ENCODE measurements at places on chromosomes 4 and X.

DNA sequence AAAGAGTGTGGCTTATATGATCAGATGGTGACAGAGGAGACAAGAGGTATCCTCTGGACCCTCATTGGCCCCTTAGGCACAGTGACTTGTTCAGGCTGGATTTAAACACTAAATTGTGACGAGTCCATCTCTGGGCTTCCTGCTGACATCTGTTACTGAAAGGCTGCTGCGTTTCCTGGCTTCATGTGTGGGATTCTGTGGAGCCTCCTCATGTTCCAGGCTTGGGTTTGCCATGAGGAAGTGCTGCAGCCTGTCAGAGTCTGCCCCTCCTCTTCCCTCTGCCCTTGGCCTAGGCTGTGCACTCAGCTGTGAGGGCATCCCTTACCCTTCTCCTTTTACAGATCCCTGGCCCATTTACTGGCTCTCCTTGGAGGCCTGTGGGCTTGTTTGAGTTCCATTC lies 159.1 kb upstream of the TTC29 start:
- DNase-seq: no peak

- DNase-seq: no peak
Observed at GRCh38 chr4:40448875-40449274, 113.7 kb downstream of the CHRNA9 start.

DNA sequence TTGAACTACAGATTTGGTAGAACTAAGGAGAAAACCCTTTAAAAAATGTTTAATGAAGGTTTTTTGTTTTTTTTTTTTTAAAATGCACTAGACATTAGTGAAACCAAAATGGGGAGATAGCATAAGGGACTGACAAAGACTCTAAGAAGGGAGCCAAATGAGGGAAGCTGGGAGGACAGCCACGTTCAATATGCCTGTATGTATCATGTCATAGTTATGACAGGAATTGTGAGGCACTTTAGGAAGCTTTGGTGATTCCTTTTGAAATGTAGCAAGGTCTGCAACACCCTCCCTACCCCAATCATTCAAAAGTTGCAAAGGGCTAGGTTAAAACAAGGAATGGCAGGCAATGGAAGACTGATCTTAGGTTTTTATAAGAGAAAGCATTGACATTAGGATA lies 526.0 kb downstream of the TLL1 start:
- no peak for DNase-seq

DNA sequence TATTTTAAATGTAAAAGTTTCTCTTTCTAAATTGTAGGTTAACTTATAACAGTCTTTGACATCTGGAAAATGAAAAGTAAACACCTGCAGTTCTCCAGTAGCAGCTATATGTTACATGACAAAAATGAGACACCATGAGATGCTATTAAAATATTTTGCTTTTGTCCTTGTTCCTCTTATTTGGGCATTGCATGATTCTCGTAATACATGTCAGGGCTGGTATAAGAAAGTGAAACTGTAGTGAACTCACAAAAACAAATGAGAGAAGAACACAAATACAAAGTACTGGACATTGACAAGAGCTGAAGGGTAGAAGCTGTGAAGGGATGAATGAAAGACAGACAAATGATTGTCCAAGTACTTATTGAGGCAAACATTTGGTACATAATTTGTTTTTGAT lies 9.0 kb downstream of the GK2 start:
- no peak for DNase-seq

DNA sequence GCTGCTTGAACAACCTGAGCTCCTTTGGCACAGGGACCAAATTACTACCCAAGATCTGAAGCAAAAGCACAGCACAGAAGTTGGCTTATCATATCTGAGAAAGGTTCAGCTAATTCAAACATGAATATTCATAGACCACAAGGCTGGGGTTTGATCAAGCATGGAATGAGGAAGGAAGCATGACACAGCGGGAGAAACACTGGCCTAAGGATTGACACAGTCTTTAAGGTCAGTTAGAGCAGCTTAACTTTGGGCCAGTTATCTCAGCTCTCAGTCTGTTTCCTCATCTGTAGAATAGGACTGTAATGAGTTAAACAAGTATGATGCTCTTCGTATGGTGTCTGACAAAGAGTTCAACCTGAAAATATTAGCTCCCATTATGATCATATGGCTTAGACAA lies 88.5 kb upstream of the CBR4 start:
- peak; percentile 92 for DNase-seq

DNA sequence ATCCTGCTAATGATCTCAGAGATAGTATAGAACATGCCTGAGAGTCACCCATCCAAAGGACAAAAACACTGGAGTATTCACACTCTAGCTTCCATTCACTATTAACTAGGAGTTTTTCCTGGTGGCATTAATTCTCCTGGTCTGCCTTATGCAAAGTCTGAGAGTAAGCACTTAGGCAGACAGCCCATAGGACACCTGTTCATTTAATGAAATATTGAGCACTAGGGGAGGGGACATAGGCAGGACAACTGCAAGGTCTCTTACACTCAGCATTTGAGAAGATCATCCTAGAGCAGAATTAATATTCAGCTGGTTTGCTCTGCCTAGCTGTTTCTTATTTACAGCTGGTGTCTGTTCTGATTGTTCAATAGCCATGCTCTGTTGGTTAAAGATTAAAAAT lies 508.5 kb downstream of the CENPC start:
- DNase-seq: no peak

DNA sequence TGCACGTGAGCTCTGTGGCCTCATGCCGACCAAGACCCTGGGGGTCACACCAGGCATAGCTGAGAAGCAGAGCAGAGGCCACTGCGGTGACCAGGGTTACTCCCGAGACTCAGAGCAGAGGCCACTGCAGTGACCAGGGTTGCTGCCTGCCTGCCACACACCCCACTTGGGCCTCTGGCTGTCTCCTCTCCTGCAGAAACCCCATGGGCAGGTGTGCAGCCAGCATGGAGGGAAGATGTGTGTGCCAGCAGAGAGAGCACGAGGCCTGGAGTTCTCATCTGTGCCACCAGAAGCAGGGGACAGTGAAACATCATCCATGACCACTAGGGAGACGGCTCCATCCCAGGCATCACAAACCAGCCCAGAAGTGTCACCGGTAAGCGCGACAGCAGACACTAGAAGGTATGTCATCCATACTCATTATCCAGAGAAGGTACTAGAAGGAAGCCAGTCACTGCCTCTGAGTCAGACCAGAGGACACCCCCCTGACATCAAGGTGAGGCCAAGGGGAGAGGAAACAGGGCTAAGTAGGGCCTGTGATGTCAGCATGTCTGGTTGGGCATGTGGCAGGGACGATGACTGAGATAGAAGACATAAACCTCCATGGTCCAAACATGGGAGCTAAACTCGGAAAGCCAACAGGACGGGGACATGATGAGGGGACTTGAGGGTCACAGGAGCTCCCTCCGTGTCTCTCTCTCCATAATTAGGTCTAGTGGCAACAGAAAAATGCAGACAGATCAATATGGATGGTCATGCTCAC lies 24.2 kb upstream of the SPON2 start:
- no peak for DNase-seq

GRCh38 chrX:153917869-153918268 lies 8.2 kb downstream of the ARHGAP4 start:
- DNase-seq: no peak

DNA sequence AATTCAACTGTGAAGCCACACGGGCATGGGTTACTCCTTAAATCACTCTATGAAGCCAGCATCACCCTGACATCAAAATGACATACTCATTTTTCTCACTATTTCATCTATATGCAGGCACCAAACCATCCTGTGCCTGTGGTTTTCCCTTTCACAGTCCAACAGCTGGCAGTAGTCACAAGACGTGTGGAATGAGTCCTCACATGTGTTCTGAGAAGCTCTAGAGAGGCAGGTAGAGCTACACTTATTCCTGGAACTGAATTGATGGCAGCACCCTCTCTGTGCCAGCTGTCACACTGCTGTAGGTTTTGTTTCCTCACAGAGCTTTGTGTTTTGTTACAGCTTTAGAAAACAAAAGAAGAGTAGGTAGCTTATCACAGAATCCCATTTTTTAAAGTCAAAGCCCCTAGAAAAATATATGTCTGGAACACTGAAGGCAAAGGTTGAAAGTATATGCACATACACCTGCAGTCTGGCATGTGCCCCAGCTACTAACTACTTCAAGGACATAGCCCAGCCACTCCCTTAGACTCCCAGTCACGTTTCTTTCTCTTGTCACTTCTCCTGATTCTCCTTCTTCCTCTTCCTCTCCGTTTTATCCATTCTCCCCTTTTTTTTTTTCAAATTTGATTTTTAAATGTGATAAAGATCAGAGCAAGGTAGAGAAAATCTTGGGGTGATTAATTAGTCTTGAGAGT lies 107.1 kb downstream of the ANXA10 start:
- DNase-seq: no peak

GRCh38 chr4:7783541-7783940 lies 156.1 kb downstream of the AFAP1 start:
- no peak for DNase-seq

DNA sequence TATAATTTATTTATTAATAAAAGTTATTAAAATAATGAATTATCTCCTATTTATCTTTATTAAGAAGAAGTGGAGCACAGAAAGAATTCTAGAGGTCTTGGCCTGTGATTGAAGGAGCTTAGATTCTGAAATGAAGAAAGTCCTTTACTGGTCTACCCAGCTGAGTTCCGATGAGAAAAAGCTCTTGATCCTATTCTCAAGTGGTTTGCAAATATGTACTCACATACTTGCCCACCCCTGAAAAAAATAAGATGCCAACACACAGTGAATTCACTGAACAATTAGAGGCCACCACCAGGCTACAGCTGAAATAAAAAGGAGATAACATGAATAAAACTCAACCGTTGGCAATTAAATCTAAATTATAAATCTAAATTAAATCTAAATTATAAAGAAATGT lies 253.4 kb downstream of the MAPK10 start:
- DNase-seq: no peak

DNA sequence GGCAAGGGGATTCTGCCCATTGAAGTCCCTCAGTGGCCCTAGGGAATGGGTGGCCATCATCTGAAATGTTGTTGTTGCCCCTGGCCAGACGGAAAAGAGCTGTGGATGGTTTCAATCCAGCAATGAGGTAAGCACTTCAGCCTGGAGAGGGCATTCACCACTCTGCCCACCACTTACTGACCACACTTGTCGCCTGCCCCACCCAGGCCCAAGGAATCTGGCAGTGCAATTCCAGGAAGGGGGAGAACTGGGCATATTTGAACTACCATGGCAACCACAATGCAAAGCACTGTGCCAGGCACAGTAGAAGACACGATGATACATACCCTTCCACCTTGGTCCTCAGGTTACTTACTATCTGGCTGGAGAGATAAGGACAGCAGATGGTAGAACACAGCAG lies 161.6 kb downstream of the PDGFRA start:
- no peak for DNase-seq

GRCh38 chr4:28799696-28800095 lies 1920.5 kb upstream of the PCDH7 start:
- DNase-seq: no peak

GRCh38 chr4:70651864-70652506 lies 14.3 kb downstream of the JCHAIN start:
- peak; percentile 4 for DNase-seq

GRCh38 chr4:64940698-64941097 lies 531.4 kb upstream of the TECRL start:
- no peak for DNase-seq

DNA sequence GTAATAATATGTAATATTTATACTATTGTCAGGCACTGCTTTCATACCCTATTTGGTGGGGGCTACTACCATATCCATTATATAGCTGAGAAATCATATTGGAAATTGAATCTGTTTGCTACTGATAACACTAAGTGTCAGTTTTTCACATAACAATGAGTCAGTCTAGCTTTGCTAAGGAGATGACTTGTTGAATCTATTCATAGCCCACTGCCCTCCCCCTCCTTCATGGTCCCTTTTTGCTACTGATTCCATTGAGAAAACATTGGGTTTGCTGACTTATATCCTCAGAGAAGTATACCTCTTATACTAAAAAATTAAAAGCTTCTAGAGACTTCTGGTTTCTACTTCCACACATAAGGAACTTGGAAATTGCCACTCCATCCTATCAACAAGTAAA lies 1898.4 kb downstream of the STIM2 start:
- no peak for DNase-seq

DNA sequence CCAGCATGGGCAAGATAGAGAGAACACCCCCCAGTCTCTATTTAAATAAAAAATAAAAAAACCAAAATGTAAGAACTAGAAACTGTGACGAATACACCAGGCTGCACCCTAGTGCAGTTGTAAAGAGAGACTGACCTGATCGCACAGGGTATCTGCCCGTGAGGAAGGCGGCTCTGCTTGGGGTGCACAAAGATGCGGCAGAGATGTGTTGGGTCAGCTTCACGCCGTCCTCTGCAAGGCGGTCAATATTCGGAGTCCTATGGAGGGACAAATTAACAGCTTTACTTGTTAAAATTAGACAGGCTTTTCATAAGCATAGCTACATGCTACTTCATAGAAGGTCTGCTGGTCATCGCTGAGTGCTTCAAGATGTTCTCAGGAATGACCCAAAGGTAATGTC lies 26.1 kb upstream of the ARSD start:
- DNase-seq: no peak

DNA sequence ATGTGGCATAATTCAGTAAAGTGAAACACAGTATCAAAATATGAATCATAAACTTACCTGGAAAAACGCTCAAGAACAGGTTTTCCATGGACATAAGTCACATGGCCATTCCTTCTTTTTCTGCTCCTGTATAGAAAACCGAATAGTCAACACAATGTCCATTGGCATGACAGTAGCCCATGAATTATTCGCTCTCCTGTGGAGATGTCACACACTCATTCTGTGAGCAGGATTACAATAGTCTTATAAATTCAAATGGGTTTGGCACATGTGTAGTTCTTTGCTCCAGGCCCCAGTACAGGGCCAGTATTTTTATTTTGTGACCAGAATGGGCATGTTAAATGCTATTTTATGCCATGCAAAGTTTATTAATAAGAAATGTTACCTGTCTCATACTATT lies 15.1 kb upstream of the CXCL13 start:
- no peak for DNase-seq

DNA sequence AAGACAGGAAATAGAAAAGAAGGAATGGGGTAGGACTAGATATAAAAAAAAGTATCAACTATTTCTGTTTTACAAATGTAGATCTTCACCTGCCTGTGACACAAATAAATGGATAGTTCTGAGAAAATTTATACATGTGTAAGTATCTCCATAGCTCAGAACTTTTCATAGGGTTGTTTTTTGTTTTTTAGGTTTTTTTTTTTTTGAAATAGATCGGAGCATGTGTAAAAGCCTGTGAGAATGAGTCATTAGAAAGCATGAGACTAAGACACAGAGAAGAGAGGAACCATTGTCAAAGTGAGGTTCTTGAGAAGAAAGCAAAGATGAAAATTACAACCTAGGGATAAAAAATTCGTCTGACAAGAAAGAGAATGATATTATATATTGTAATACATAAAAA lies 481.6 kb downstream of the PABPC4L start:
- DNase-seq: no peak

Measured in MV-4-11 (cell line).